ENCODE measurements at places on chromosomes 7 and 10.

- no peak for DNase-seq
Observed at GRCh38 chr10:71368643-71369042, 28.1 kb upstream of the CDH23 start.

DNA sequence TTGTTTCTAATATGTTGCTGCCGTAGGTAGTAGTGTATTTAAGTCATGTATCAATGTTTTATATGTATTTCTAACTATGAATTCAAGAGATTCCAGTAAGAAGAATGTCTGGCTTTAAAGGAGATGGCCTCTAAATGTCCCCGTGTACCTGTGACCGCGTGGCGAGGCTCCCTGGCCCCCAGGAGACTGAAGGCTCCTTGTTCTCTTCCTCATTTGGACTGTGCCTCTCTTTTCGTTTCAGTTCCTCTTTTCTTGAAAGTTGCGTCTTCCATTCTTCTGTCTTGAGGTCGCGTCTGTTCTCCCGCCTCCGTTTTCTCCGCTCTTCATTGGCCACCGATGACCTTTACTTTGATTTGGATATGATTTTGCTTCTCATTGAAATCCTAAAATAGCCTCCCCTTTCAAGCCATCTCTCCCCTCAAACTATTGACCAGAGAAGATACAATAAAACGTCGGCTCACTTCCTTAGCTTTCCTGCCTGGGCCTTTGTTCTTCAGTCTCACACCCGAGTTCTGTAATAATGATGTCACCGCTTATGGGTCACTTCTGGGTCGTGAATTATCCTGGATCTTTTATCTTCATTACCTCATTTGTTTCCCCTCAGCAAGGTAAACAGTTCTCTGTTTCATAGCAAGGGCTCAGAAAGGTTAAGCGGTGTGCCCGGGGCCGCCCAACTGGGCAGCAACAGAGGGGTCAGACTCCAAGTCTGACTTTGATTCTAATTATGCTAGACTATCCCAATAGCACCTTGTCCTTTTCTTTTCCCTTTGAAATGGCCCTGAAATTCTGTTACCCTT, 28.7 kb downstream of the WIPI2 start:
- DNase-seq, result no peak

DNA sequence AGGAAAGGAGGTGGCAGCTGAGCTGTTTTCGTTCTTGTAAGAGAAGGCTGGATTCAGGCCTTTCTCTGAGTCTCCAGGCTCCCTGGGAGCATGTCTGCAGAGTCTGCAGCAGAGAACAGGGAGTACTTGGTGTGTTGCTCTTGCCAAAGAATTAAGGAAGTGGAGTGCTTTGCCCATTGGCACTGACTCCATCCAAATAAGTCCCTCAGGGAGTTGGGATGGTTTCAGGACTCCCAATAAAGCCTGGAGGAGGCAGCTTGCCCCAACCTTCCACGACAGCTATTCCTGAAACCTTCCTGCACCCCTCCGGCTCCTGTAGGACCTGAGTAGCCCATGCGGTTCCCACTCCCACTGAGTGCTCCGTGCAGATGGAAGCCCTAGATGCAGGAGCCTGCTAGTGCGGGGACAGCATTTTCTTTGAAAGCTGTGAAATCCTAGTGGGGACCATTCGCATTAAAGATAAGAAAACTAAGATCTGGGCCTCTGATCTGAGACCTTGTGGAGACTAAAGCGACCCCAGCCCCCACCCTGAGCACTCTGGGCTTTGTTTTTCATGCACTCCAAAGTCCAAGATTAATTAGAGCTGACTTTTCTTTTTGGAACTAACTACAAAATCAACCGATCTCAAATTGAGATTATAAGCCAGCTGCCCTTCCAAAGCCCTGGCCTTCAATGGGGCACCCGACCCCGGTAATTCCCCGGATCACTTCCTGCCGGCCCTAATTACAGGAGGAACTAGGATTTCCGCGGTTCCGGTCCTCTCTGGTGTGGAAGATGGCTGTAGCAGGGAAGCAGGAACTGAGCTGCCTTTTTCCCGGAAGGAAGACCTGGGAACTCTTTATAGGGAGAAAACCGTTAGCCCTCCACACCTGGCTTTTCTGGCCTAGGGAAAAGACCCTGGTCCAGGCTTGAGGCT, 110.2 kb downstream of the COL13A1 start:
- DNase-seq, result no peak

DNA sequence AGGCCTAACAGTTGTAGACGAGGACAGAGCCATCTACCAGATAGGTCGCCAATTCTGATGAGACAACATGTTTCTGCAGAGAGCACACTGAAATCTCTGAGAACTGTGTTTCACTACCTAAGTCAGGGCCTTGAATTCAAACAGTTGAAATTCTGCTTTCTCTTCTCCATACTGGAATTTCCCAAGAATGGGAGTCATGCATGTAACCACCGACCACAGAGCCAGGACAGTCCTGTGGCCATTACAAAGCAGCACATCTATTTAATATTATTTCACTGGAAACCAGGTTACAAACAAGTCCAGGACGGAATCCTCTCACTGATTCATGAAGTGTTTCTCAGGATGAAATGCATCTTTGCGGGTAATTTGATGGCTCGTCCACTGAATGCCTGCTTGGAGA, 62.0 kb upstream of the ST8SIA6 start:
- no peak for DNase-seq

- DNase-seq, result no peak
Observed at GRCh38 chr10:26468291-26468690, 30.1 kb downstream of the APBB1IP start.

DNA sequence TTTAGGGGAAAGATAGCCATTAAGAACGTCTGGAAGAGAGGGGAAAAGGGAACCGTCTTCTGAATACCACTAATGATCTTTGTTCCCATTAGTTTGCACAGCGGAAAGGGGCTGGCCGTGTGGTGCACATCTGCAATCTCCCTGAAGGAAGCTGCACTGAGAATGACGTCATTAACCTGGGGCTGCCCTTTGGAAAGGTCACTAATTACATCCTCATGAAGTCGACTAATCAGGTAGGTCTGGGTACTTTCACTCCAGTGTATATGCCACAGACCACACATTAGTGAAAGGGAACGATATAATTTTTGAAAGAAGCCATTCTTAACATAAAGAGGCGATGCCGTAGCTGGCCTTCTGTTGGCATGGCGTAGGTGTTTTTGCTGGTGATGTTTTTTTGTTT, 74.3 kb upstream of the PDCD4 start:
- no peak for DNase-seq

DNA sequence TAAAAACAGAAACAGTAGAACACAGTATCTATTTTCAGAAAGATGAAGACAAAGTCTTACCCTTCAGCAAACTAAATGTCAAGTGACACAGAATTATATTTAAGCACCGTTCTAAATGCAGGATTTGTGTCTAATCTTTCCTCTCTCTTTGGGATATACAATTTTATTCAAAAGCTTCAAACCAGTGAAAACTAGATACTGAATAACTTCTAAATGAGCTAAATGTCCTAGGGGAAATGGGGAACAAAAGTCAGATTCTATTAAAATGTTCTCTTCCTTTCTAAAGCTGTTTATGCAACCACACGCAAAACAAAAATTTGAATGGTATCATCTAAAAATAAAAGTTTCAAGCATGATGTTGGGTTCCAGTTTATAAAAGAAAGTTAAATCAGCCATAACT, 136.4 kb upstream of the AOAH start:
- no peak for DNase-seq

DNA sequence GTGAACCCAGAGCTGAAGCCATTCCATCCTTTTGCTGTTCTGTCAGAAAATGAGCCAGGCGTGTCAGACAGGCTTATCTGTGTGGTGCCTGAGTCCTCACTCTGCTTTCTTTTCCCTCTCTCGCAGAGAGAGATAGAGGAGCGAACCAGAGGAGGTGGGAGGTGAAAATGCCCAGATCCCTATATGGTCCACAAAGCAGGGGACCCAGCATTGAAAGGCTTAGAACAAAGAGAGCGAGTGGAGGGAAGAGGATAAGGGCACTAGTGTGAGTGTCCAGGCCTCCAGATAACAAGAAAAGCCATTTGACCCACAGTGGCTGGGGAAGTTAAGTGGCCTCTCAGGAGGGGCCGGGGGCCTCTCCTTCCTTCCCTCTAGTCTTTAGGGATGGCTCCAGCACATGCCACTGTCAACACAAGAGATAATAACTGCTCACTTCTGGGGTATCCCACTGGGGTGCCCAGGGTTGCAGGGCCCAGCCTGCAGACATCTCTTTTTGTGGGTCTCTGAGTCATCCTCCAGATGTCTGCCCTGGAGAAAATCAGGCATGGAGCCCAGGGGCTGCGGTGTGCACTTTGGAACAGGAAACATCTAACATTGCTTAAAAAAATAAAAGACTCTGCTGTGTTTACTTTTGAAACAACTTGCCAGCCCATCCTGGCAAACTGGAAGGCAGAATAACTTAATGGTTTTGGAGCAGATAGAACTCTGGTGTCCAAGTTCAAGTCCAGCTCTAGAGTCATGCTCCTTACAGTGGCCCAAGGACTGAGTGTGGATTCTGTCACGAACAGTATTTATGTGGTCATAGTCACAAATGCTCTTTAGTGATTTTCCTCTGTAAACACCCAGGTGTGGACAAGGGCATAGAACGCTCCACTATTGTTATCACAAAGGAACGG, 189.5 kb downstream of the CXCL12 start:
- DNase-seq, result peak; percentile 81

DNA sequence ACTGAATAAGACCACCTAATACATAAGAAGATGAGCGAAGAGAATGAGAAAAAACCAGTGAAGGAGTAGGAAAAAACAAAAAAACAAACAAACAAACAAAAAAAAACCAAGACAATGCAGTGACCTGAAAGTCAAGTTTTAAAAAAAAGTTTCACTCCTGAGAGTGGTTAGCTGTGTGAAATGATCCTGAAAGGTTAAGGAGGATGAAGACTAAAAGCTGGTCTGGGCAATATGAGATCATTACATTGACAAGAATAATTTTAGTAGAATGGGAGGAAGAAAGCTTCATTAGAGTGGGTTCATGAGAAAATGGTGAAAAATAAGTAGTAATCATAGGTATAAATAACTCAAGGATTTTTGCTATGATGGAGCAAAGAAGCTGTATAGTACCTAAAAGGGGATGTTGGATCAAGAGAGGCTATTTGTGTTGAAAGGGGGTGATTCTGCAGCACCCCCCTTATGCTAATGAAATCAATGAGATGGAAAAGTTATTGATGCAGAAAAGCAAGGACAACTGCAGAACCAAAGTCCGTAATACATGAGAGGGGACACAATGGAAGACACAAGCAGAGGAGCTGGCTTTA, 80.2 kb downstream of the KMT2C start:
- no peak for DNase-seq

DNA sequence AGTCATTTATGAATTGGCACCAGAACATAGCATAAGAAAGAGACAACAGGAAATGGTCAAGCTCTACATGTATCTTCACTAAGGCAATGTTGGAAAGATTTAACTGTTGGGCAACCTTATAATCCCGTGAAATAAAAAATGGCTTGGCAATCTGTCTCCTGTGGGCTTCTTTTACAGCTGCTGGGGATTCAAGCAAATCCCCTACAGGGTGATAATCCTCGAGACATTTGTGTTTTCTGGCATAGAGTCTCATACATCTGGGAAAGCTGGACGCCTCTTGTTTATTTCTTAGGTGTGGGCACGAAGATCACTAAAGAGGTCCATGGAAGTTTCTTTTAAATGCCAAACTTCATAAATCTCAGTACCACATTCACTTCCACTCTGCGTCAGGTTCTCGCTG, 82.2 kb upstream of the GPR141 start:
- no peak for DNase-seq

DNA sequence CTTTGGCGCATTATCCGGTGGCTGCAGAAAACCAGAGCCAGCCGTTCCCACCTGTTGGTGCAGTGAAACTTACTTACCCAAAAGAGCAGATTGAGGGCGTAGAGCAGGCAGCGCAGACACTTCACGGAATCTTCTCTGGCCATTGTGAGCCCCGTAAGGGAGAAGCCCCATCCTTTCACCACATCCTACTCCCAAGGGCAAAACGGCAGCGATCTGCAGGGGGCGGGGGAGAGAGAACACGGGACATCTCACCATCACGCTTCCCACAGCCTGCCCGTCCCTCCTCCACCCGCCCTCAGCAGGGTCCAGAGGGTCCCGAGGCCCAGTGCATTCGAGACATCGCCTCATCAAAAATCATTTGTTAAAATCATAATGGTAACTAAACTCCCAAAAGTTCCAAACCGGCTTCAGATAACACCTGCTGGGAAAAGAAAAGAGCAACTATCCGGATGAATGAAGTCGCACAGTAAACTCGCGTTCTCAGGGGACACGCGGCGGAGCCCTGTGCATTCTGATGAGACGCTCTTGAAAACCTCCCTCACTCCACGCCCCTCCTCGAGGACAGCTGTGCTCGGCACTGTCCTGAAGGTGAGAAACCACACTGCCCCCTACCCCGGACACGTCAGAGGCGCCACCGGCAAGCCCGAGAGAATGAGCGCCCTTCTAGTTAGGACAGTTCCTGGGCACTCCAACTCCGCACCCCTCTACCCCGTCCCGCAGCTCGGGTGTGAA, 1.2 kb downstream of the TSPAN12 start:
- peak; percentile 67 for DNase-seq

DNA sequence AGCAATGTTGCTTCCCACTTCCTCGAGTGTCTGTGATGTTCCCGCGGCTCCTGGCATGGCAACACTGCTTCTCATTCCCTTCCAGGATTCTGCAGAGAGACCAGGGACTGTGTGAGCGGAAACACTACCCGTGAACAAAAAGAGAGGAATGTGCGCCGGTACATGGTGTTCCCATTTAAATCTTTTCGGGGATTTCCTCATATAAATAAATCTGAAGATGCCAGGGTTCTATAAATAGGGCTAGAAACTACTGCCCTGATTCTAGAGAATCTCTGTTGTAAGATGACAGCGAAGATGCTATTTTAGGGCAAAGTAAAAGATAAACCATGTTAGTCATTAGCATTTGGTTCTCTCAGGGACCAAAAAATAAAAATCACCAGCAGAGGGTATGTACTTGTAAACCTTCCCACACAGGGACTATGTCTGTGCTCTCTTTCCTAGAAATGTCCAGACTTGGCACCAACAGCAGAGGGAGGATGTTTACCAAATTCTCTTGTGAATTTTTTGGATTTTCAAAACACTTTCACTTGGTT, 92.2 kb upstream of the DDC start:
- no peak for DNase-seq

DNA sequence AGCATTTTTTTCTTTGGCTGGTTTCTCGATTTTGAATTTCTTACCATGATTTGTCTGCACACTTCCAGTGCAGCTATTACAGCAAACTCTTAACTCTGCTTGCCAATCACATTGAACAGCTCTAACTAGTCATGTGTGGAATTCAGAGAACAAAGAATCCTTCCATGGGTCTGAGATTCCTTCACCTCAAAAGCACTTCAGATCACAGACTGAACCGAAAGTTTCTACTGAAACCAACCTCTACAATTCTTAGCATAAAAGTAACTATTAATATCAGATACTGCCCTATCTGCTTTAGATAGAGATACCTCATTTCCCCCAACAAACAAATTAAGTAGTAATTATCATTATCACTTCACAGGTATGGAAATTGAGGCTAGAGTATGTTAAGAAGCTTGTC, 56.5 kb upstream of the SP4 start:
- DNase-seq, result no peak

All from LoVo (cell line).